ENCODE measurements at places on chromosomes 13 and 19.
A peak's percentile ranks its signal among the peaks of the same experiment; 100 is the strongest.

DNA sequence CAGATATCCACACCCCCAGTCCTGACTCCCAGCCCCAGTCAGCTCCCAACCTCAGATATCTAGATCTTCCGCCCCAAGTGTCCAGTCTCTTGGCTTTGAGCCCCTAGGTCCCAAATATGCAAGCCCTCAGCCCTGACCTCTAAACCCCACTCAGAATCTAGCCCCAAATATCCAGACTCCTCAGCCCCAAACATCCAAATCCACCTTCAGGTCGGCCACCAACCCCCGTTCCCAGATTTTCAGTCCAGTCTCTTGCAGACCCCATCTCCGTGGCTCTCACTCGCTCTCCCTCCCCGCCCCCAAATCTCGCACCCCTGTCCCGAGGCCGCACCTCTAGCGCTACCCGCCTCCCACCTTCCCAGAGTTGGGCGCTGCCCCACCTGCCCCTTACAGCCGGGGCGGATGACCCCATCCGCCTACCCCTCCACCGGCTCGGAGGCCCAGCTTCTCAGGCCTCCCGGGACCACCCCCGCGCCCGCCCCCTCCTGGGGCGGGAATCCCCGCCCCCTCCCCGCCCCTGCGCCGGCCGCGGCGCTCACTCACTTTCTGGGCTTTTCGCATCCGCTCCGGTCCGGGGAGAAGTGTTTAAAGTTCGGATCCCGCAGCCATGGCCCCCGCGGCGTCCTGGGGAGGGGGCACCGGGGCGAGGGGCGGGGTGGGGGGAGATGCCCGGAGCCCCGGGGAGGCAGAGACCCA, 604 bp downstream of the ERFL start:
- DNase-seq: no peak

DNA sequence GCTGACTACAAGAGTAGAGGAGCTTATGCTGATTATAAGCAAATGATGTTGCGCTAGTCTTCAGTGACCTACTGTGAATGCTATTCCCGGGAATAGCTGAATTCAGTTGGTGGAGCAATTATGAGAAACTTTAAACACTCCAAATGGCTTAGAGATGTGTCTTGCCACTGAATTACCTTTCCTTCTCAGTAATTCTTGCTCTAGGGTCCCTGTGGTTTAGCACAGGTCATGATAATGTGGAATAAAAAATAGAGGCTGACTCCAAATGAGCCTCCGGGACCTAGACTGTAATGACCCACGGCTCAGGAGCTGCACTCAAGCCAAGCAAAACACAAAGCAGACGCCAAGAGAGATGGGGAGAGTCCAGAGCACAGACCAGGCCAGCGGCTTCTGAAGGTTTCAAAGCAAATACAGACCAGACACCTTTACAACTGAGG, 124.7 kb downstream of the RGCC start:
- DNase-seq: no peak

GRCh38 chr19:21328406-21328805, 804 bp downstream of the ZNF708 start:
- DNase-seq: no peak

GRCh38 chr19:2049741-2050348, 1.2 kb downstream of the MKNK2 start:
- DNase-seq: peak; percentile 76

GRCh38 chr13:31923134-31923763, 108.3 kb upstream of the FRY start:
- no peak for DNase-seq
